ENCODE measurements at places on chromosomes 16 and 17.

DNA sequence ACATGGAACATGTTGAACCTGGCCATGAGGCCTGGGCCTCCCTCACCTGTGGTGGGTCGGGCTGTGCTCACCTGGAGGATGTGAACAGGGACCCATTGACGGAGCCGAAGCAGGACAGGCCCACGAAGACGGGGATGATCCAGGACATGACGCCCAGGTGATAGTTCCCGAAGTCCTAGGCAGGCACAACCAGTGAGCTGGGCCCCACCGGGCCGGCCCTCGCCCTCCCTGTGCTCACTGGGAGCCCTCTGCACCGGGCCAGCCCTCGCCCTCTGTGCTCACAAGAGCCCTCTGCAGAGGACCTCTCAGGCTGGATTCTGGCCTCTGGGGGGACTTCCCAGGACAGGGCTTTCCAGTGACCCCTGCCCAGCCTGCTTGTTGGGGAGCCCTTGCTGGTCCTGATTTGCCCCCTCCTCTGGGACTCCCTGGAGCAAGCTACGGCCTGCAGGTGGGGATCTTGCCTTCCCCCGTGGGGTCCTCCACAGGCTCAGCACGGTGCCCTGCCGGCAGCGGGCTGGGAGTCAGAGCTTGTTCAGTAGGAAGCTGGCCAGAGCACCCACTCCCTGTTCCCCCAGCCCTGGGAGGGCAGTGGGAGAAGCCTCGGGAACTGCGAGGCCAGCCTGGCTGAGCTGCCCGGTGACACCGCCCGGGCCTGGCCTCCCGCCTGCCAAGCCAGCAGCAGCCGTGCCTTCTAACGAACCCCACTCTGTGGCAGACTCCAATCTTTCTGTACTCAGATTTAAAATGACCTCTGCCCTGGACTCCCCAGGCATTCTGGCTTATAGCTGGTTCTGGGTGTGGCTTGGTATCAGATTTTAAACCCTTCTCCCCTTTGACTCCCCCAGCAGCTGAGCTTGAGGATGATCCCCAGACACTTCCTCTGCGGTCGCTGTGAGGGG is 30.4 kb downstream of the SLC7A5 start:
- DNase-seq: no peak

- DNase-seq: no peak
Measured at GRCh38 chr17:77473615-77474226, 333.0 kb downstream of the SEC14L1 start.

DNA sequence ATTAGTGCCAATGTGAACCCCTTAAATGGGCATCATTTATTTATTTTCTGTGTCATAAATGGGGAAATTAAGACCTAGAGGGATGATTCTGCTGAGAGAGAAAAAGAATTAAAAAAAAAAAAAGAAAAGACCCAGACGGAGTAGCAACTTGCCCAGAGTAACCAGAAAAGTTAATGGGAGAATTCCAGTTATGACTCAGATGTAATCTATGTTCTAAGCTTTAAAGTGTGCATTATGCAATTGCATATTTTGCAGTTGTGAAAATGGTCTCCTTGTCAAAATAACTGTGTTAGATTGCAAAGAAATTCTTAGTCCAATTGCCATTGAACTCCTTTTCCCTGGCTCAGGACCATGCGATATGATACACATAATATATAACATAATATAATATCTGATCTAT is 38.6 kb upstream of the TBX2 start:
- DNase-seq: no peak

DNA sequence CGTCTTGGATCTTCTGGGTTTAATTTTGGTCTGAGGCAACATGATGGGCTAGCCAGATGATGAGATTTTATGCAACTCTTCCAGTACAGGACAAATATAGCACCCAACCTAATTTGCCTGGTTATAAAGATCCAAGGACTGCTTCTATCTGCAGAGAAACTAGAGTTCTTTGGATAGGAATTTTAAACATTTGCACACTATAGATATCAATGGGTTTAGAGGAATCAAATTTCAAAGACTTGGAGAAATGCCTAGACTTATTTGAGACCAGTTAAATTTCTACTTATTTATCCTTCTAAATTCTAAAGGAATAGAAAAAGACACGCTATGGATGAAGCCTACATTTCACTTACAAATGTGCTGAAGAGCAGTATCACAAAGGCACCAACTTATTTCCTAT is 12.6 kb downstream of the PMFBP1 start:
- no peak for DNase-seq

- no peak for DNase-seq
Measured at GRCh38 chr17:45333702-45334092, 16.9 kb upstream of the MAP3K14 start.

GRCh38 chr17:81697261-81698044 is 5.7 kb upstream of the MRPL12 start:
- no peak for DNase-seq

- no peak for DNase-seq
Measured at GRCh38 chr17:74147056-74147835, 56.2 kb upstream of the RPL38 start.

GRCh38 chr16:66746682-66747081 is 4.7 kb downstream of the DYNC1LI2 start:
- no peak for DNase-seq

- DNase-seq: no peak
Measured at GRCh38 chr16:83031524-83031923, 404.8 kb downstream of the CDH13 start.

GRCh38 chr17:70834039-70834438 is 664.7 kb downstream of the KCNJ2 start:
- no peak for DNase-seq

DNA sequence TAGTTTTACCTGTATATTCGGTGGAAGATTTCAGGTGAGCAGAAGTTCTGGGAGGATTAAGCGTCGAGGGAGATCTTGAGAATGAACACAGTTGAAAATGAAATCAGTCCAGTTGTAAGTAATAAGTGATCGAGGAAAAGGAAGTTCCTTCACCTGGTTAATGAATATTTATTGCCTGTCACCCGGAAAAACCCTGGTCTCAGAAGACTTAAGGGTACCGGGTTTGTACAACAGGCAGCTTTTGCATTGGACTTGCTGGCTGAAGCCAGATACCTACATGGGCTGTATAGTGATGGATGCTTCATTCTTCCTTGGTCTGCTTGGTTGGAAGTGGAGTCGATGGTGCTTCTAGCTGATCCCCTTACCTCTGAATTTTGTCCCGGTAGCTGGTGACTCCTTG is 72.7 kb downstream of the PRKCA start:
- no peak for DNase-seq

DNA sequence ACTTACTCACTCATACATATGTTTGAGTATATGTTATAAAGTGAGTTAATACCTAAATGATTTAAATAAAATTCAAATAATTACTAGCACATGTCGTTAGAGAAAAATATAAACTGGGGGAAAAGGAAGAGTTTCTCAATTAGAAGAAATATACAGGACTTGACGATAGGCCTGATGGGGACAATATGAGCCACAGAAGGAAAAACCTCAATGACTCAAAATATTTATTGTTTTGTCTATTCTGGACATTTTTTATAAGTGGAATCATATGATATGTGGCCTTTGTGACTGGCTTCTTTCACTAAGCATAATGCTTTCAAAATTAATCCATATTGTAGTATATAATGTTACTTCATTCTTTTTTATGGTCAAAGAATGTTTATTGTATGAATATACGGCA is 339.2 kb upstream of the PMFBP1 start:
- DNase-seq: no peak

- DNase-seq: no peak
Measured at GRCh38 chr17:49987681-49988441, 7.2 kb downstream of the DLX3 start.

GRCh38 chr17:4839965-4840892 is 7.1 kb downstream of the MINK1 start:
- no peak for DNase-seq

DNA sequence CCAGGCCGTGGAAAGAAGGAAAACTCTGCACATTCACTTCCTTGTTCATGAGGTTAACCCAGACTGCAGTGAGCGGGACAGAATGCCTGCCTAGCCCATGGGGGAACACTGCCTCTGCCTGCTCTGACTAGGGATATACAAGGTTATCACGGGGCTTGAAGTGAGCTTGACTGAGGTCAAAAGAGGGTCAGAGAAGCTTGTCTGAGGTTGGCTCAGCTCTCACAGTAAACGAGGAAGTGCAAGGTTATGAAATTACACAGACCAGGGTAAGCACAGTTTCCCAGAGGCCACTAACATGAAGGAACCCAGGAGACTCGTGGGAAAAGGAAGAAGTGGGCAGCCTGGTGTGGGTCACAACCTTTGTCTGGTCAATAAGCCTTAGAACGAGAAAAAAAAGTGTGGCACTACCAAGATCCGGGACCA is 28.7 kb downstream of the HIC1 start:
- DNase-seq: no peak

DNA sequence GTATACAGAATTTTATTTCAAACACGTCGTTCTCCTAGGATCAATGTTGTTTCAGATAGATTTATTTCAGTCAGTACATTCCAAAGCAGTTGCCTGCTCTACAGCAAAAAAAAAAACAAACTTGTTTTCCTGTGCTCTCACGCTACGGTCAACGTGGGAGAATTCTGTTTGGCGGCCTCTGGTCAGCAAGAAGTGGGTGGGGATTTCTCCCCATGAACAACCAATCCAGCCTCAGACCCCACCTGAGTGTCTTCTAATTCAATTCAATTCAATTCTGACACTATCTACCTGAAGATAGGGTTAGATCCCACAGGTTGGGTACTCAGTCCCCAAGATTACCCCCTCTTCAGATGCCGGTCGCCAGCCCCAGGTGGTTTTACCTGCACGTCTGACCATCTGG is 22.1 kb downstream of the C17orf58 start:
- DNase-seq: no peak

GRCh38 chr16:23788685-23789084 is 33.9 kb downstream of the CHP2 start:
- DNase-seq: no peak

GRCh38 chr17:74968361-74968780 is 4.2 kb downstream of the HID1 start:
- DNase-seq: no peak

DNA sequence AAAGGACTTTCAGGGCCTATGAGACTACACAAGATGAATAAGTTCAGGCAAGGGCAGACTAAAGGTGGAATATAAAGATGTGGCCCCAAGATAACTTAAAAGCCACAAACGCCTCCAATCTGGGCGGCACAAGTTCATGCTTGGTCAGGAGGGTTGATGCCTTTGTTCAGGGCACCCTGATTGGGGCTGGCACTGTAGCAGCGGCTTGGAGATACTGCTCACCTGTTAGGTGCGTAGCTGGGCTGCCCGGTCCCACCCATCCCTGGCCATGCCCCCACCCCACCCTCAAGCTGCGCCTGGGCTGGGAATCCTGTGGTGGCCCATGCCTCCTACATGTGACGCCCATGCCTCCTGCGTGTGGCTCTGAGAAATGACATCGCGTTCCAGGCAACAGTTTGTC is 12.5 kb upstream of the SLC13A2 start:
- no peak for DNase-seq

- DNase-seq: no peak
Measured at GRCh38 chr16:15948532-15949209, 745 bp upstream of the ABCC1 start.

- no peak for DNase-seq
Measured at GRCh38 chr16:15583526-15583925, 59.4 kb downstream of the MARF1 start.

DNA sequence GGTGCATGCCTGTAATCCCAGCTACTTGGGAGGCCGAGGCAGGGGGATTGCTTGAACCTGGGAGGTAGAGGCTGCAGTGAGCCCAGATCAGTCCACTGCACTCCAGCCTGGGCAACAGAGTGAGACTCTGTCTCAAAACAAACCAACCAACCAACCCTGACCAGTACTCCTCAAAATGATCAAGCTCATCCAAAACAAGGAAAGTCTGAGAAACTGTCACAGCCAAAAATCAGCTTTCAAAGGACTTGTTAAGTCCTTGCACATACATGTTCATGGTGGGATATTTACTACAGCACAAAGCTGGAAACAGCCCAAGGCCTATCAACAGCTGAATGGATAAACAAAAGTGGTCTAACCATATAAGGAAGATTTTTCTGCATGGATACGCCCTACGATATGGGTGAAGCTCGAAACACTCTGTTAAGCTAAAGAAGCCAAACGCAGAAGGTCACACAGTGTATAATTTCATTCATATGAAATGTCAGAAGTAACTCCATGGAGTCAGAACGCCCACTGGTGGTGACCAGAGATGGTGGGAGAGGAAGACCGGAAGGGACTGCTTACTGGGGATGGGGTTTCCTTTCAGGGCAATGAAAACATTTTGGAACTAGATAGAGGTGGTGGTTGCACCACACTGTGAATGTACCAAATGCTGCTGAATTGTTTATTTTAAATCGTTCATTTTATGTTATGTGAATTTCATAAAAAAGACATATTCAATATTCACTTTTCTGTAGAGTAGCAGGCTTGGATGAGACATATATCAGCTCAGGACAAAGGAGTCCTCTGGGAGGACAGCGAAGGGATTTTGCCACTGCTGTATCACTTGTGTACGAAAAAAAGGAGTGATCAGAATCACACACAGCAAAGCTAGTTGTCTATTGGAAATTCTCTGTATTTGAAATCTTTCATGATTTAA is 17.7 kb downstream of the CCL17 start:
- no peak for DNase-seq

GRCh38 chr17:19020016-19020415 is 15.5 kb upstream of the FAM83G start:
- no peak for DNase-seq

- no peak for DNase-seq
Measured at GRCh38 chr17:70067134-70067533, 7.9 kb upstream of the KCNJ16 start.

GRCh38 chr16:57876210-57876609 is 73.9 kb upstream of the KIFC3 start:
- no peak for DNase-seq

- no peak for DNase-seq
Measured at GRCh38 chr17:65261682-65262636, 124.8 kb downstream of the RGS9 start.

GRCh38 chr16:81367821-81368220 is 53.1 kb downstream of the GAN start:
- no peak for DNase-seq

GRCh38 chr16:85210423-85211169 is 98.3 kb upstream of the CIBAR2 start:
- no peak for DNase-seq

- no peak for DNase-seq
Measured at GRCh38 chr17:61514491-61514890, 62.3 kb downstream of the TBX4 start.

- no peak for DNase-seq
Measured at GRCh38 chr17:56185491-56186221, 32.4 kb downstream of the ANKFN1 start.

DNA sequence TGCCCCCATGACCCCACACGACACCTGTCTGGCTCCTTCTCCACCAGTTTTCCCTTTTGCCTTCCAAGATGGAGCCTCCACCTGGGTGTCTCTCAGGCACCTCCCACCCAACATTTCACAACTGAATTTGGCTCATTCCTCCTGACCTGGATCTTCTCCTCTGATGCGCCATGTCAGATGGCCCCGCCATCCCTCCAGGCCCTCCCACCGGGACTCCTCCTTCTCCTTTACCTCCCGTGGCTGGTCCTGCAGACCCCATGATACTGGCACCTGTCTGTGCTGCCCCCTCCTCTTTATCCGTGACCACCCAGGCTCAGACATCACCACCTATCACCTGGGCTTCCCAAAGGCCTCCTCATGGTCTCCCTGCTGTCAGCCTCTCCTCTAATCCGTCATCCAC is 4.7 kb downstream of the TRPV3 start:
- no peak for DNase-seq

All from activated CD4-positive, alpha-beta T cell treated with anti-CD3 and anti-CD28 coated beads, Interleukin-2, amount 50 U/mL, for 24 hours (primary cell).